ENCODE measurements at places on chromosomes 5 and 9.

GRCh38 chr9:111356481-111357244 lies 26.6 kb upstream of the OR2K2 start:
- DNase-seq = no peak

- DNase-seq = no peak
Observed at GRCh38 chr5:418162-419121, 24.5 kb upstream of the EXOC3 start.

DNA sequence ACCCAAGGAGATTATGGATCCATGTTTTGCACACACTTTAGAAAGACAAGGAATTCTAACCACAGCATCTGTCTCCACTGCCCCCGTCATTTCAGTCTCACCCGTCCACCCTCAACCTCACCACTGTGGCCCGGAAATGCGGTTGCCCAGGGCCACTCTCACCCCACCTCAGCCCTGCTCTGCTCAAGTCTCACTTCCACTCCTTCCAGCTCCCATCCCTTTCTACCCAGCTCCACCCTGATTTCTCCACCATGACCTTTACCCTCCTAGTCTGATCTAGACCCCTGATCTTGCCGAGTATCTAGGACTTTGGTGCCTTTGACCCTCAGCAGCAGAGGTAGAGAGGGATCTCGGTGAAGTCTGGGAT lies 7.2 kb upstream of the KCNIP1 start:
- DNase-seq = no peak

- no peak for DNase-seq
Observed at GRCh38 chr9:106419829-106420228, 443.1 kb upstream of the ZNF462 start.

- DNase-seq = no peak
Observed at GRCh38 chr9:115046199-115046598, 71.8 kb downstream of the TNC start.

DNA sequence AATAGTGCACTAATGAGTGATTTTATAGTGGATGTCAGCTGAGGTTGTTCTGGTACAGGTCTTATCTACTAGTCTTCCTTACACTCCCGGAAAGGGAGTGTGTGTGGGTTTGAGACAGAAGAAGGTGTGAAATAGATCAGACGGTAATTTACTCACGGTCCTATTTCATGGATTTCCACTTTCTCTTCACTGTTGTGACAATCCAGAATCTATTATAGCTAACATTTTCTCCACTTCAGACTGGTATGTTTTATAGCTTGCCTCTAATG lies 7.0 kb upstream of the C9 start:
- no peak for DNase-seq

- DNase-seq = no peak
Observed at GRCh38 chr9:98323051-98323830, 67.8 kb upstream of the TBC1D2 start.

DNA sequence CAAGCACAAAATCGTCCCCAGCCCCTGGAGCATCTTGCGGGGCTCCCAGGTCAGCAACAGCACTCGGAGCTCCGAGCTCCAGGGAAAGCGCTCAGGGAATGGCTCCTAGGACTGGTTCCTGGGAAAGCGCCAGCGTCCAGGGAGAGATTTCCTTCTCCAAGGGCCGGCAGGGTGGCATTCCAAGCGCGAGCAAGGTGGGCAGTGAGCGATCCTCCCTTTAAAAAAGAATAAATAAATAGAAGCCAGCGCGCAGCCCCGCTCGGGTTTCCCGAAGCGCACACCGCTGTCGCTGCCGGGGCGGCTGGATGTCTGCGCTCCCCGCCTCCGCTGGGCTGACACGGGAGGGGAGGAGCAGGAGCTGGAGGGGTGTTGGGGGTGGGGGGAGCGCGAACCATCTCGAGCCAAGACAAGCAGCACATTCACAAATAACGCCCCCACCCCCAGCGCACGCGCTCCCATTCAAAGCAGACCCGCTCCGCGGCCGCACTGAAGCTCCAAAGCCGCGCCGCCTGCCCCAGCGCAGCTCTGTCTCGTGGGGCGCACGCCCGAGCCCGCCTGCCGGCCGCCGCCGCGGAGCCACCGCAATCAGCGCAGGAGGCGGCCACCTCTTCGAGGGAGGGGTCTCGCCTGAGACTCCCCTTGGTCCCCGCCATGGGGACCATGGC lies 327.4 kb downstream of the SH3GL2 start:
- no peak for DNase-seq

DNA sequence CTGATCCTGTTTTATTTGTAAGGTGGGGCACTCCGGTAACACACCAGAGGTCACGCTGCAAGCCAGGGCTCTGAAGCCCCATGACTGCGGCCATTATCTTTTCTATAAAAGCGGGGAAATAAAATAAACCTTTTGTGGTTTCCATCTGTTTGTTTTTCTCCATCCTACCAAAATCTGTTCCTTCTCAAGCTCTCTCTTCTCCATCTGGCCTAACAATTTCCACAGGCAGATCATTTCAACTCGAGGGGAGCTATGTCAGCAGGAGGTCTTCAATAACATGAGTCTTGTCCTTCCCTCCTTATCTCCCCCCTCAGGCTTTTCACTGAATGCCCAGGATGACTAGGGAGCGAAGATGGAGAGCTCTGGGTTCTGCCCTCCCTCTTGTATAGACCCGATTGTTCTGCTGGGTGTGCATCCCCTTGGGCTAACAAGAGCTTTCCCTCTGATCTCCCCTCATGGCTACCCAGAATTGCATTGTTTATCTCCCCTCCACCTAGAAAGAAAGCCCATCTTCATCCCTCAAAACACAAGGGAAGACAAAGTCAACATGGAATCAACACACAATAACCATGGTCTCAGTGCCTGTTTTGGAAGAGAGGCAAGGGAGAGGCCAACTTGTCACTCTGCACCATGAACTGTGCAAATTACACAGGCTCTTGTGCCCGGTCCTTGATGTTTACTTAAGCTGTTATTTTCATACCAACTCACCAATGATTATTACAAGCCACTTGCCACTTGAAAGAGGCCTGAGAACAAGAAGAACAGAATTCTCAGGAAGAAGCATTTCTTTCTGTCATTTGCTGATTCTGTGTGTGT lies 187.8 kb downstream of the FANCC start:
- peak; percentile 35 for DNase-seq

GRCh38 chr5:32522429-32523143 lies 62.8 kb upstream of the SUB1 start:
- no peak for DNase-seq

DNA sequence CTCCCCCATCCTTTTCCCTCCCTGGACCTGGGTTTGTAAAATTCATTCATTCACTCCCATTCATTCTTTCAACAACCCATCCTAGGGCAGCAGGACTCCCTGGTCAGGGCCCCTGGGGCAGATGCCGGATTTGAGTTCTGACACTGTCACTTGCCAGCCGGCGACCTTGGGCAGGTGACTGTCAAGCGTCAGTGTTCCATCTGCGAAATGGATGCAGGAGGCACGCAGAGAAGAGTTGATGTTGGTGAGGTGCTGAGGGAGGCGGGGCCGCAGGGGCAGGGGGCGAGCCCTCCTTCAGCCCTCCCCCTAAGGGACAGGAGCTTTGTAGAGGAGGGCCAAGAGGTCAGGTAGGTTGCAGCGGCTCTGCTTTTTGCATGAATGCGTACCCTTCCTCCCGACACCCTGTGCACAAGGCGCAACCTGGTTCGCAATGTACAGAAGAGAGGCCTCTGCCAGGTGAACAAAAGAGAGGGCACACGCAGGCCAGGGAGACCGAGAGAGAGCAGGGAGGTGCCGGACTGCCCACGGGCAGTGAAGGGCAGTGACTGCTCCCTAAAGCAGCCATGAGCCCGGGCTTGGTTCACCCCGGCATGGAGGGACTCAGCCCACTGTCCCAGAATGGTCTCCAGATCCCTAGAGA lies 128.1 kb downstream of the BARX1 start:
- no peak for DNase-seq

GRCh38 chr5:134086943-134087305 lies 27.6 kb upstream of the TCF7 start:
- no peak for DNase-seq

- no peak for DNase-seq
Observed at GRCh38 chr5:15452781-15453180, 47.2 kb upstream of the FBXL7 start.

DNA sequence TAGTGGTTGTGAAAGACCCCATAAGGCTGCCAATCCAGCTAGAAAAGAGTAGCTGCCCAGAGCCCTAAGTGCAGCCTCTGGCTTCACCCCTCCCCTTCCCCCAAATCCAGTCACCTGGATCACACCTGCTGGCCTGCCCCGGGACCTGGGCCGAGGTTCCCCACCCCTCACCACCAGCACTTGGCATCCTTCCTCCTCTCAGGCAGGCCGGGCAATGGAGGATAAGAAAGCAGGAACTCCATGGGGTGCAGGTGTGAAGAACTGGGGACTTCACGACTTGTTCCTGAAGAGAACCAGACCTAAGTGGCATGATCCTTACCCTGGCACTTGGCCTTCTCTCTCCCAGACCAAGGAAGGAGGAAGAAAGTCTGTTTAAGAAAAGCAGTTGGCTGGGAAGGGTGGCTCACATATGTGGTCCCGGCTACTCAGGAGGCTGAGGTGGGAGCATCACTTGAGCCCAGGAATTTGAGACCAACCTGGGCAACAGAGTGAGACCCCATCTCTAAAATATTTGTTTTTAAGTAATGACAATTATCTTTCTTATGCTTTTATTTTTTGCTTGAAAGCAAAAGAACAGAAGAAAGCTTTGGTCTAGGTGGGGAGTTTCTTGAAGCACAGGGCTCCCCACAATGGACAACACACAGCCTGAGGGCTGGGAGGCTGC lies 131.1 kb downstream of the PAX5 start:
- DNase-seq = no peak

DNA sequence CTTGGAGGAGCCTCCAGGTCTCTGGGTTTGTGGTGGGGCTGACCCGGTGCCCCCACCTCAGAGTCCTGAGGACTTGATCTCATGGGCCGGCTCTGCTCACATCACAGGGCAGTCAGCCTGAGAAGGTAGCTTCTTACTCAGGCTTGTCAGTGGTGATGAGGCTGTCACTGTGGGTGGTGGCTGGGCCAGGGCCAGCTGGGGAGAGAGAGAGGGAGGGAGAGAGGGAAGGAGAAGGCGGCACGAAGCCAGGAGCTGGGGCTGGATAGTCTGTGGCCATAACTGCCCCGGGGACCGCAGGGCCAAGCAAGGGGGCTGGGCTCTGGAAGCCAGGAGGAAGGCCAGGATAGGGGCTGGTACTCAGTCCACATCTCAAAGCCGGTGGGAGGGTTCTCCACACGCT lies 6.5 kb downstream of the NTNG2 start:
- DNase-seq = no peak

- DNase-seq = no peak
Observed at GRCh38 chr9:13430368-13431221, 151.1 kb upstream of the MPDZ start.

DNA sequence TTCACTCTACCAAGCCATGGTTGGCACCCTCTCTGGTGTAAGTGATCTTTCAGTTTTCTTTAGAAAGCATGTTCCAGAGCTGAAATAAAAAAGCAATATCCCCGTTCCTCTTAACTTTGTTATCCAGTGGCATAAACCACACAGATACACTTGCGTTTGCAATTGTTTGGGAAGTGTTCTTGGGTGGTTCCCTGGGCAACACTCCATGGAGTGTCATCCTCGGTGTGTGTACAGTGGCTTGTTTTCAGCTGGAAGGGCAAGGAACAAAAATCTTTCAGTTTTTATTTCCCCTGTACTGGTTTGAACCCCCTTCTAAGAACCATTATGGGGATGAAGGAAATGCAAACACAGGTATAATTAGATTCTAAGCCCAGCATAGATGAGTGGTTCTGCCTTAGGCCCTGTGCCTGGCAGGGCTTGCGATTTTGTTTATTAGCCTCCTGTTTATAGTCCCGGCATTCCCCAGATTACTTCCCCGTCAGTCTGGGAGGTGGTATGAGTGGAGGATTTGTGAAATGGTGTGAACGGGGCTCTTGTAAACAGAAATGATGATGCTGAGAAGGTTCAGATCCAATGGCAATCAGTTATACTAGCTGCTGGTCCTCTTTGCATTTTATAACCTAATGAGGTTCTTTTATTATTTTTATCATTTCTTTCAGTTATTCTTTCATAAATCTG lies 76.0 kb upstream of the CD180 start:
- DNase-seq = no peak

GRCh38 chr9:132789719-132790118 lies 88.4 kb downstream of the AK8 start:
- DNase-seq = no peak

GRCh38 chr5:79772651-79773050 lies 83.0 kb downstream of the CMYA5 start:
- DNase-seq = no peak

Data from LNCaP clone FGC (cell line).